ENCODE measurements at places on chromosomes 4 and X. TPM values are rescaled to one million over a fixed set of nuclear protein-coding genes. Genes with fewer than 3 reads are reported as not detected.

DAPP1 gene
- polyA plus RNA-seq = 0.88 TPM

OTC gene
- polyA plus RNA-seq = not detected

TSPAN7 gene
- polyA plus RNA-seq = 76.6 TPM

KLHL34 gene
- polyA plus RNA-seq = 0.07 TPM

BMPR1B gene
- 26.8 TPM for polyA plus RNA-seq

VCX3B gene
- not detected for polyA plus RNA-seq

DUSP21 gene
- polyA plus RNA-seq = not detected

NLRP2B gene
- 0.06 TPM for polyA plus RNA-seq

DUSP9 gene
- 74.3 TPM for polyA plus RNA-seq

STEEP1 gene
- 29.4 TPM for polyA plus RNA-seq

RBBP7 gene
- 227 TPM for polyA plus RNA-seq

CXCL3 gene
- polyA plus RNA-seq = 0.36 TPM

AWAT2 gene
- not detected for polyA plus RNA-seq

GPM6B gene
- polyA plus RNA-seq = 25.1 TPM

CLNK gene
- 0.56 TPM for polyA plus RNA-seq

Measured in right renal pelvis (tissue), 4 donors.